CD8-positive, alpha-beta memory T cell (primary cell): ENCODE measurements at places on chromosomes 1 and 21. TPM values are rescaled to one million over a fixed set of nuclear protein-coding genes. Genes with fewer than 3 reads are reported as not detected.

The AGBL4 gene
- not detected for total RNA-seq

DNA sequence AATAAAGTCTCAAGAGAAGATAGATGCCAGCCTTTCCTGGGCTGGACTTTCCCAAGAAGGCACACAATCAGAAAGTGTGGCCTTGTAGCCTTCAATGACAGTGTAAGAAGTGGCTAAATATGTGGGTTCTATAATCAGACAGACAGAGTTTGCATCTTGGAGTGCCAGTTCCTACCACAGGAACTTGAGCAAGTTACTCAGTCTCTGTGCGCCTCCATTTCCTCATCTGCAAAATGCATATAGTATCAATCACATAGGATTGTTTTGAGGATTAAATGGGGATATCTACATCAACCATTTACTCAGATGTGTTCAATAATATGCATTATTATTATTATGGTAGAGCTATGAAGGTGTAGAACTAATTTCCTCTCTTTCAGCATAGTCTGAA lies 176.8 kb upstream of the PTBP2 start:
- H3K4me3 ChIP-seq = no peak overlapping the region
- H3K27me3 ChIP-seq = no peaks in the 10 kb centered on the region
- DNase-seq = no peak
- H3K4me1 ChIP-seq = no peaks in the 10 kb centered on the region
- H3K36me3 ChIP-seq = no peaks in the 10 kb centered on the region
- no peak overlapping the region for H3K27ac ChIP-seq

DNA sequence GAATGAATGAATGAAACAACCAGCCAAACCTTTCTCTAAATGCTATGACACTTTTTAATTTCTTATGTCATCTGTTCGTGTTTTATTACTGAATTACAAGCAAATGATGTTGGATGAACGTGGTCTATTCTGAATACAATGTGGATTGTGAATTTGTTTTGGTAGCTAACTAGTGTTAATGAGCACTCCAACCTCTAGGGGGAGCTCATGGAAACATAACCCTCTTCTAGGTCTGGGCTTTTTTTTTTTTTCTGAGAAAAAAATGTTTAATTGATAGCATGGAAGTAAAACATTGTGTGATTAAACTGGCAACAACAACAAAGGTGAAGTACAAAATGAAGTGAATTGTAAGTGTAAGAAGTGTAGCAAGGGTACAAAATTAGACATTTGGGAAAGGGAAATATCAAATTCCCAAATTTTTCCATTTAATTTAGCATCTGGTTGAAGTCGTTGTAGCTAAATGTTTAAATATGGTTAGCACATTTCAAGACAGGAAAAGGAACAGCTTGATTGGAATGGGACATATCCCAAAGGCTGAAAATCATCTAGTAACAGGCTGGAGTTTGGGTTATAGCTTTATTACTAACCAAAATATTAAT lies 42.6 kb upstream of the PTGS2 start:
- no peaks in the 10 kb centered on the region for H3K36me3 ChIP-seq
- no peaks in the 10 kb centered on the region for H3K4me1 ChIP-seq
- no peak overlapping the region for H3K27ac ChIP-seq
- H3K27me3 ChIP-seq = no peaks in the 10 kb centered on the region
- no peak overlapping the region for H3K4me3 ChIP-seq
- DNase-seq = no peak

DNA sequence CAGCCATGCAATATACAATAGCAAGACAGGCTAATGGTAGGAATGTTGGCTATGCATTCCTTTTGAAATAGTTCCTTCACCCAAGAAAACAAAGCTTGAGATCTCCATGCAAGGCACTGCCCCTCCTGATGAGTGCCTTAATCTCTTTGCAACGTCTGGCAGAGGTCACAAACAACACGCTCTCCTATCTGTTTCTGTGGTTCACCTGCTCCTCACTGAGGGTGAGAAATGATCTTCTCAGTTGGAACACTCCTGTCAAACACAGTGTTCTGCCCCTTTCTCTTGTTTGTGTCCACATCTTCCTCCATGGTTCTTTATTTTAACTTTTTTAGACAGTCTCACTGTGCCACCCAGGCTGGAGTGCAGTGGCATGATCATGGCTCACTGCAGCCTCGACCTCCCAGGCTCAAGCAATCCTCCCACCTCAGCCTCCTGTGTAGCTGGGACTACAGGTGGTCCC lies 21.2 kb upstream of the XPR1 start:
- no peaks in the 10 kb centered on the region for H3K36me3 ChIP-seq
- no peaks in the 10 kb centered on the region for H3K27me3 ChIP-seq
- no peak for DNase-seq
- no peaks in the 10 kb centered on the region for H3K4me1 ChIP-seq

GRCh38 chr1:228460821-228461220 lies 26.4 kb upstream of the RNF187 start:
- peaks cover 49% of the 10 kb centered on the region for H3K4me1 ChIP-seq
- no peaks in the 10 kb centered on the region for H3K27me3 ChIP-seq
- H3K27ac ChIP-seq = no peak overlapping the region
- no peak for DNase-seq
- H3K36me3 ChIP-seq = no peaks in the 10 kb centered on the region

DNA sequence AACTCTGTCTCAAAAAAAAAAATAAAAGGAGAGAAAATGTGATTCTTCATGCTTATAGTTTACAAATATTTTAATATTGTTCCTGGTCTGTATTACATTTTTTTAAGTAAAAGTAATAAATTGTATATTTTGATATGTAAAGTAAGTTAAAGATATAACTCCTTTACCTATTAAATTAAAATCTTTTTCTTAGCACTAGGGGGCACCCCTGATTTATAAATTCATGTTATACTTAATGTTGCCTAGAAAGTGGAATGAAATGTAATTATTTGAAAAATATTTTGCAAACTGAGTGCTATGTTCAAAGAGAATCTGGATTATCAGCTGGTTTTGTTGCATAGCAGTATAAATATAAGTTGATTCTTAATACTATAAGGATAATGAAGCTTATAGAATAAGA lies 49.2 kb downstream of the RALGPS2 start:
- H3K27me3 ChIP-seq = no peaks in the 10 kb centered on the region
- no peaks in the 10 kb centered on the region for H3K4me1 ChIP-seq
- H3K36me3 ChIP-seq = no peaks in the 10 kb centered on the region
- DNase-seq = peak; percentile 10
- H3K4me3 ChIP-seq = no peak overlapping the region

- DNase-seq = no peak
- H3K4me1 ChIP-seq = no peaks in the 10 kb centered on the region
- H3K36me3 ChIP-seq = no peaks in the 10 kb centered on the region
- no peak overlapping the region for H3K27ac ChIP-seq
These were observed 308.8 kb downstream of the HHIPL2 start for GRCh38 chr1:222239130-222239529.

The LMO4 gene
- 36.4 TPM for total RNA-seq

The GPR37L1 gene
- not detected for total RNA-seq

The CYP4A11 gene
- total RNA-seq = not detected

The SLC1A7 gene
- total RNA-seq = not detected

DNA sequence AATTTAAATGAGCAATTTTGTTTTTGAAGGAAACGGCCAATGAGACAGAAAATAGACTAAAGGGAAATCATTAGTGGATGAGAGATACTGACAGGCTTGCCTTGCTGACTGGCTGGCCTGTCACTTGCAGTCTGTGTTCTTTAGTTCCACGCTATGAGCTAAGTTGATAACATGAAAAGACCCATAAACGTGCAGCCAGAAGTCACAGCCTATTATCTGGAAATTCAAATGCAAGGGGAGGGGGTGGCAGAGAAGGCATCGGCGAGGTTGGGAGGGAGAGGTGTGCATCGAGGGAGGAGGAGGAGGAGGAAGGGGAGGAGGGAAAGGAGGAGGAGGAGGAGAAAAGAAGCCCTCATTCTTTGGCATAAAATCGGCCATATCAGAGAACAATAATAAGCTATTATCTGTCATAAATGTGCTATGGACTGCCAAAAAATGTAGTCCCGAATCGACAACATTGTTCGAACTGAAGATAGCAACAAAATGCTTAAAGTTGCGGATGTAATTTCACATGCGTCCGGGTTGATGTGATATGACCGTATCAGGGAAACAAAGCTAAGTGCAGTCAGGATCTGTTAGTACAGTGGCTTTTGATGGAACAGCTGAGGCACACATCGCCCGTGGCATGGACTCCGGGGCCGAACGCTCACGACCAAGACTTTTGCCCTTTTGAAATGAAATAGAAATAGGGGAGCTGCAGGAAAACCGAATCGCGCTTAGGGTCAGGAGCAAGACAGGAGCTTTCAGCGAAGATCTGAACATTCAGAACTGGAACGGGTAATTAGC lies 11.6 kb upstream of the BARHL2 start:
- peaks cover 40% of the 10 kb centered on the region for H3K4me1 ChIP-seq
- H3K4me3 ChIP-seq = no peak overlapping the region
- peaks cover 82% of the 10 kb centered on the region for H3K27me3 ChIP-seq
- DNase-seq = no peak

The FLG gene
- not detected for total RNA-seq

DNA sequence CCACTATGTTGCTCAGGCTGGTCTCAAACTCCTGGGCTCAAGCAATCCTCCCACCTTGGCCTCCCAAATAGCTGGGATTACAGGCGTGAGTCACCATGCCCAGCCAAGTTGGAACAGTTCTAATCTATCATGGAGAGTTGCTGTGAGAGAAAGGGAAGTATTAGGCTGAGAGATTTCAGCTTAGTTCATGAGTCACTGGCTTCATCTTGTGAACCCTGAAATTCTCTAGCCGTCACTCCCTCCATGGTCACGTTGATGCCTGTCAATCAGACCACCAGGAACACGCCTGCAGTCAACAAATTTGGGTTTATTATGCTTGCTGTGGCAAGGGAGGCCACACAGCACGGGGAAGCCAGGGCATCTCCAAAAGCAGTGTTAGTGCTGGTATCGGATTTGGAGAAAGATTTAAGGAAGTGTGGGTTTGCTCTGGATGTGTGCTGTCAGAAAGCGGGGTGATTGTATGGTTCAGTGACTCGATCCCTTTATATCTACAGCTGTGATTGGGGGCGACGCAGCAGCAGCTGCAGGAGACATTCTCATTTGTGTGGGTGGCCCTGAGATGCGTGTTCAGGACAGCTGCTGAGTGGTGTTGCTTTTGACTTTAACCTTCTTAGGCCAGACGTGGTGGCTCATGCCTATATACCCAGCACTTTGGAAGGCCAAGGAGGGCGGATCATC lies 18.7 kb downstream of the UQCRHL start:
- DNase-seq = no peak
- H3K4me3 ChIP-seq = no peak overlapping the region
- H3K27ac ChIP-seq = no peak overlapping the region
- no peaks in the 10 kb centered on the region for H3K4me1 ChIP-seq
- no peaks in the 10 kb centered on the region for H3K36me3 ChIP-seq
- H3K27me3 ChIP-seq = no peaks in the 10 kb centered on the region

The FCRLA gene
- not detected for total RNA-seq

The AMY1B gene
- total RNA-seq = not detected

- H3K27ac ChIP-seq = no peak overlapping the region
- H3K4me1 ChIP-seq = no peaks in the 10 kb centered on the region
- no peak overlapping the region for H3K4me3 ChIP-seq
- H3K27me3 ChIP-seq = no peaks in the 10 kb centered on the region
- no peak for DNase-seq
- H3K36me3 ChIP-seq = no peaks in the 10 kb centered on the region
These were observed 27.6 kb upstream of the HUNK start for GRCh38 chr21:31845151-31845729.

The ACOT11 gene
- 0.37 TPM for total RNA-seq

The CELA2A gene
- not detected for total RNA-seq

DNA sequence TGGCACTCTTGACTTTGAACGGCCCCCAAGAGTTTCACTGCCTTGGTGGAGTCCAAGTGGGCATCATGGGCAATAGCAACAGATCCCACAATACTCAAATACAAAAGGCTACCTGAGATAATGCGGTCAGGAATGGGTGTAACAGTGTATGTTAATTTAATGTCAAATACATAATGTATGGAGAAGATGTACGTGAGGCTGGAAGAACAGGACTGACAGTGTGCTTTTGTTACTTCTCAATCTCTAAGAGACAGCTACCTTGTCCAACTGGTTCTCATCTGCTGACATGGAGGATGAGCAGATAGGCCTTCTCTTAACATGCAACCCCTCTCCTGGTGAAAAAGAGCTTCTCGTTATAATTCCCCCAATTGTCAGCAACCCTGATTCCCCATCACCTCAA lies 167.2 kb downstream of the APP start:
- DNase-seq = no peak
- no peak overlapping the region for H3K27ac ChIP-seq
- H3K4me1 ChIP-seq = no peaks in the 10 kb centered on the region
- H3K4me3 ChIP-seq = no peak overlapping the region
- H3K27me3 ChIP-seq = no peaks in the 10 kb centered on the region

The HAO2 gene
- total RNA-seq = not detected

- no peaks in the 10 kb centered on the region for H3K27me3 ChIP-seq
- no peak overlapping the region for H3K27ac ChIP-seq
- H3K36me3 ChIP-seq = no peaks in the 10 kb centered on the region
- peak; percentile 24 for DNase-seq
- peaks cover 22% of the 10 kb centered on the region for H3K4me1 ChIP-seq
- no peak overlapping the region for H3K4me3 ChIP-seq
These were observed 3.3 kb upstream of the LSM10 start for GRCh38 chr1:36400825-36401601.

- H3K27me3 ChIP-seq = no peaks in the 10 kb centered on the region
- DNase-seq = no peak
- H3K27ac ChIP-seq = no peak overlapping the region
These were observed 50.0 kb downstream of the PAPPA2 start for GRCh38 chr1:176512966-176513365.

GRCh38 chr1:184409011-184409410 lies 22.2 kb downstream of the C1orf21 start:
- H3K4me3 ChIP-seq = no peak overlapping the region
- no peaks in the 10 kb centered on the region for H3K27me3 ChIP-seq
- no peak for DNase-seq

- DNase-seq = no peak
- no peaks in the 10 kb centered on the region for H3K36me3 ChIP-seq
- no peak overlapping the region for H3K4me3 ChIP-seq
- no peaks in the 10 kb centered on the region for H3K27me3 ChIP-seq
These were observed 61.2 kb upstream of the TENT5C start for GRCh38 chr1:117544509-117545109.

- H3K27ac ChIP-seq = no peak overlapping the region
- no peaks in the 10 kb centered on the region for H3K27me3 ChIP-seq
- DNase-seq = no peak
- H3K4me3 ChIP-seq = no peak overlapping the region
- H3K4me1 ChIP-seq = no peaks in the 10 kb centered on the region
These were observed 23.4 kb downstream of the CSF1 start for GRCh38 chr1:109933856-109934711.

GRCh38 chr21:15365751-15366392 lies 301.1 kb upstream of the NRIP1 start:
- no peak overlapping the region for H3K4me3 ChIP-seq
- H3K36me3 ChIP-seq = no peaks in the 10 kb centered on the region
- H3K4me1 ChIP-seq = no peaks in the 10 kb centered on the region
- no peak for DNase-seq

DNA sequence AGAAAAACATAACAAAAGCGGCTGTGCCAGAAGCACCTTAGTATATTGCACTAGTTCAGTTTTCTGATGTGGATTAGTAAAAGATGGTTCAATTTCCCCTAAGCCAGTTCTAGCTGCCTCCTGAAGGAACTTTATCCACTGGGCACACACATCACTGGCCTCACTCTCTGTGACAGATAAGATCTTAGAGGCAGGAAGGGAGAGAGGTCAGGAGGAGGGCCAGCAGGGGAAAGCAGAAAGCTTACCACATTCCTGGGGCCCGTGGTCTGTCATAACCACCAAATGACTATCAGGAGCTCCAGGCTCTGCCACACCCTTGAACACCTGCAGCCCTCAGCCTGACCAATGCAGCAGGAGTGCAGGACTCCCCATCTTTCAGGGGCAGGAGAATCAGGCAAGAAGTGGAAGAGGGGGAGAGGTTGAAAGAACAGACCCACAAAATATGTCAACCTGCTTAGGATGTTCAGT lies 37.8 kb downstream of the LRRC71 start:
- H3K4me3 ChIP-seq = no peak overlapping the region
- no peak for DNase-seq
- no peaks in the 10 kb centered on the region for H3K27me3 ChIP-seq
- no peak overlapping the region for H3K27ac ChIP-seq
